Aorta (tissue), 5 donors: ENCODE measurements at places on chromosomes 5 and 9.

- DNase-seq, result peak; percentile 93
Observed at GRCh38 chr9:83956436-83957247, 23.4 kb downstream of the HNRNPK start.

DNA sequence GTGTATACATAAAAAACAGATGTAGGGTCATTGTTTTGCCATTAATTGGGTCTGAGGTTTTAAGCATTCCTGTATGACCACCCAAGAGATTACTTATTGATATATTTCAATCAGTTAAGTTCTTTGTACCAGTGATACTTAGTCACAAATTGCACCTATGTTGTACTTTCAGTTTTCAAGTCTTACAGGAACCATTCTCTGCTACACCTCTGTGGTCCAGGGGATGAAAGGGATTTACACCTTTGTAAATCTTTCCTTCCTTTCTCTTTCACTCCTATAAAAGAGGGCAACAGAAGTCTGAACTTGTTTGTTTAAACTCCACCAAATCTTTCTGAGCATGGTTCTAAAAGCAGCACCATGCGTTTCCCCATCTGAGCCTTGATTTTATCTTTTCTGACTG, 86.1 kb downstream of the DEPDC1B start:
- no peak for DNase-seq

GRCh38 chr9:127199001-127199791, 65.4 kb upstream of the GARNL3 start:
- DNase-seq, result peak; percentile 85

GRCh38 chr5:126680191-126680817, 79.6 kb downstream of the PHAX start:
- DNase-seq, result no peak

DNA sequence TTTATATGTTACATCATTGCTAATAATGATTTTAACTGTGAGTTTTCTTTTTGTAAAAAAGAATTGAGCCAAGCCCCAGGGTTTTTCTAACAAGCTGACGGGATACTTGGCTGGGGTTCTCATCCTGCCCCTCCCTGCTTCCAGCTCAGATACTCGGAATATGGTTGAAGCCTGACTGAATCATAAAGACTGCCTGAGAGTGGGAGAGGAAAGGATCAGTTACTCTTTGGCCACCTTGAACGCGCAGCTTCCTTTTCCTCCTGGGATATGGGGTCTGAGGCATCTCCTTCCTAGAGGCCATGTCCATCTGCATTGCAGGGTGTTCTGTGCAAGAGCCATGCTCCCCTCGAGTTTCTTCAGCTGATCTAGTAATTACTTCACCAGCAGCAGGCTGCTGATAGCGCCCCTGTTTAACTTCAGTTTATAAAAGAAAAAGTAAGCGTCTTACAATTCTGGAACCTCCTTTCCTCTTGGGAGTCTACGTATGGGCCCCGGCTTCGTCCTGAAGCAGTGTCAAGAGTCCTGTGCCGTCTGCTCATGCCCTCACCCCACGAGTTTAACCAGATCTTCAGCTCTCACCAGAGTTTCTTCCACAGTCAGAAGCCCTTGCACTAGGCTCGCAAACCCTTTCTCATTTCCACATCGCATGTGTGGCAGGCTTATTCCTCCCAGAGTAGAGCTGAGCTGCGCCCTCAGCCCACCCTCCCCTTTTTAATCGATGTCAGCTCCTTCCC, 130.0 kb downstream of the MVB12B start:
- no peak for DNase-seq
